Choroid plexus epithelial cell (primary cell): ENCODE measurements at places on chromosomes 5 and 9.

DNA sequence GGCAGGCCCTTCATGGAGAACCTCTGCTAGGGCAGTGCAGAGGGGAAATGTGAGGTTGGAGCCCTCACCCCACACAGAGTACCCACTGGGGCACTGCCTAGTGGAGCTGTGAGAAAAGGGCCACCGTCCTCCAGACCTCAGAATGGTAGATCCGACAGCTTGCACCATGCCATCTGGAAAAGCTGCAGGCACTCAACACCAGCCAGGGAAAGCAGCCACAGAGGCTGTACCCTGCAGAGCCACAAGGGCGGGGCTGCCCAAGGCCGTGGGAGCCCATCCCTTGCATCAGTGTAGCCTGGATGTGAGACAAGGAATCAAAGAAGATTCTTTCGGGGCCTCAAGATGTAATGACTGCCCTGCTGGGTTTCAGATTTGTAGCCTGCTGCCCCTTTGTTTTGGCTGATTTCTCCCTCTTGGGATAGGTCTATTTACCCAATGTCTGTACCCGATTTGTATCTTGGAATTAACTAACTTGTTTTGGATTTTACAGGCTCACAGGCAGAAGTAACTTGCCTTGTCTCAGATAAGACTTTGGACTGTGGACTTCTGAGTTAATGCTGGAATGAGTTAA is 16.6 kb upstream of the ZDHHC11 start:
- DNase-seq = no peak

GRCh38 chr5:56739990-56740389 is 75.4 kb upstream of the MAP3K1 start:
- peak; percentile 30 for DNase-seq

DNA sequence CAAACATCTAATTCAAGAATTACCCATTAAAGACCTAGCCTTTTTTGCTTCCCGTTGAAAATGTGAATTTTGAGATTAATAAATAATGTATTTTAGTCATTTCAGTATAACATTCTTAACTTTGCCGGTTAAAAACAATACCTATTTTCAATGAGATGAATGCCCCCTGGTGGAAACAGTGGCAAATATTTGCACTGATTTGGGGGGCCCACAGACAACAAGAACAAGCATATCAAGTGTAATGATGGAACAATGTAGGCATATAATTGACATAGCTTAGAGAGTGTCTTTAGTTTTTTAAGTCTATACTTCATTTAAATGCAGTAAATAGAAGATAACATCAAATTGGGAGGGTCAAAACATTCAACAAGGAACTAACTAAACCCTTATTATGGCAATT is 111.9 kb downstream of the NTRK2 start:
- DNase-seq = peak; percentile 14

- DNase-seq = peak; percentile 95
These were observed 34.0 kb upstream of the NCS1 start for GRCh38 chr9:130138171-130138653.

- DNase-seq = no peak
These were observed 176.3 kb upstream of the PPP1R26 start for GRCh38 chr9:135303280-135303647.

- DNase-seq = no peak
These were observed 2.0 kb upstream of the MEIKIN start for GRCh38 chr5:131947445-131947844.

GRCh38 chr9:138066049-138066448 is 188.5 kb downstream of the CACNA1B start:
- DNase-seq = no peak

DNA sequence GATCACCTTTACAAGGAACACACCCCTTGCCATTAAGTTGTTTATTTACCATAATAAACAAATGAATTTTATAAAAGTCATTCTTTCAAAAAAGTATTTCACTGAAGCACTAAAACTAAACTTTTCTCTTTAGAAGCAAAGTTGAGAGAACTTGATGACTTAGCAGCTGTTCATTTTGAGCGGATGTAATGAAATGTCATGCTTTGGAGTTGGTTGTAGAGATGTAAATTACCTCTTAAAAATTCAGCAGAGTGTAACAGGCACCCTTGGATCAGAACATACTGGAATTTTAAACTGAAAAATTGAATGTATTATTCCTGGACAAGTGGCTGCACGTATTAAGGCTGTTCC is 617.2 kb downstream of the PDE4D start:
- no peak for DNase-seq

DNA sequence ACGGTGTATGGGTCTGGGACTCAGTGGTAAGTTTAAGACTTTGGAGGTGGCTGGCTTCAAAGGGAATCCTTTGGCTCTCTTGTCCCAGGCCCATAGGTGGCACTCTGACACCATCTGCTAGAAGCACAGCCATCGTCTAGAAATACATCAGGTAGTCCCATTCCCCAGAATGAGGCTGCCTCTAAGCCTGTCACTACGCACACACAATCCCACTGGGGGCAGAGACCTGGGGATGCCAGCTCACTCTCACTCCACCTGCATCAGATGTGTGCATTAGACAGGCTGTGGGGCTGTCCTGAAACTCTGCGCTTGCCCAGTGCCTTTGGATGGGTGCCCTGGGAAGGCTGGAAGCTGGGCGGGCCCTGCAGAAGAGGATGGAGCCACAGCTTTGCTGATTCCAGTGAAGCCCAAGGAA is 127.5 kb upstream of the PANK3 start:
- peak; percentile 64 for DNase-seq

DNA sequence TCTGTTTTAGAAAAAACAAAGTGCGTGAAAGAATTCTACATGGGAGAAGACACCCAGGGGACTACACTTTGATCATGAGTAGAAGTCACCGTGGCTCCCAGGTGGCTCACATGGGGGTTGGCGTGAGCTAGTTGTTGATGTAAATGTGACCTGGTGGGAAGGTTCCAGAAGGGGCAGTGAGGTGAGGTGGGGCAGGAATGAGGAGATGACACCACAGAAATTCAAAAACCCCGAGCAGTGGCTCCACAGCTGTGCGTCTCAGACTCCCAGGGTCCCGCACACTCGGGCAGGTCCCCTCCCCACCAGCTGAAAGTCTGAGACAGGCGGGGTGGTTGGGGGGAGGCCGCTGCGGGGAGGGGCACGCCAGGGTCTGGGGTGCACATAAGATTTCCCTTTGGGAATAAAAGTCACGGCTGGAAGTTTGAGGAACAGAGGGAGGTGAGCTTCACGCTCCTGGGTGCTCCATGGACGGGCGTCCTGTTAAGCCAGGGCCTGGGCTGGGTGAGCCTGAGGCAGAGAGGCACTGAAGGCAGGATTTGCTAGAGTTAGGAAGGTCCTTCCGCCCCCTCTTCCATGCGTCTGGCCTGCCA is 29.9 kb downstream of the GLT6D1 start:
- no peak for DNase-seq

- peak; percentile 95 for DNase-seq
These were observed 117.2 kb upstream of the TBCA start for GRCh38 chr5:77893225-77893860.

DNA sequence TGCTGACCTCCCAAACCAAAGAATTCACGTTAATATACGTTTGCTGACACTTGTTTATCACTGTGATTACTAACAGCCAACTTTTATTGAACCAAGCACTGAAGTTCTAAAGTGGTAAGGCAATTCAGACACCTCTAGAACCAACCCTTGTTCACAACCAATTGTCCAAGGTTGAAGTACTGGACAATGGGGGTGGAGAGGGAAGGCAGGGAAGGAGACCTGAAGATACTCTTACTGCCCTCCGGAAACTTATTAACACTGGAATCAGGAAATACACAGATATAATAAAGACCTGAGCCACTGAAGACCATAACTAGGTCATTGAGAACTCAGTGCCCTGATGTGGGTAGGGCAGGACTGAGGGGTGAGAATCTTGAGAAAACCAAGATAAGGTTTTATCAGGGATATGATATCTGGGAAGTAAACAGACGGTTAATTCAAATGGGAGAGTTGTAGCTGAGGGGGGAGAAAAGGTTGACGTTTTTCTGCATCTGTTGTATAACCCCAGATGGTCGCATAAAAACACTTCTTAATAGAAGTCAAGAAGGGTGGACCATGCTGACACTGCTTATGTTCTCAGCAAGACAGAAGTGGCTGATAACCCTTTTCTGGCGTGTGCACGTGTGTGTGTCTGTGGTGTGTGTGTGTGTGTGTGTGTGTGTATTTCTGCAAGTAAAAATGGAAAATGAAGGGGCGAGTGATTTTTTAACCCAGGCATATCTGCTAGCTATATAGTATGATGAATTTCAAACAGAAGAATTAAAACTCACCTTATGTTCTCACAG is 125.9 kb downstream of the LHFPL2 start:
- DNase-seq = no peak

- no peak for DNase-seq
These were observed 72.7 kb downstream of the SMIM23 start for GRCh38 chr5:171858303-171858702.

DNA sequence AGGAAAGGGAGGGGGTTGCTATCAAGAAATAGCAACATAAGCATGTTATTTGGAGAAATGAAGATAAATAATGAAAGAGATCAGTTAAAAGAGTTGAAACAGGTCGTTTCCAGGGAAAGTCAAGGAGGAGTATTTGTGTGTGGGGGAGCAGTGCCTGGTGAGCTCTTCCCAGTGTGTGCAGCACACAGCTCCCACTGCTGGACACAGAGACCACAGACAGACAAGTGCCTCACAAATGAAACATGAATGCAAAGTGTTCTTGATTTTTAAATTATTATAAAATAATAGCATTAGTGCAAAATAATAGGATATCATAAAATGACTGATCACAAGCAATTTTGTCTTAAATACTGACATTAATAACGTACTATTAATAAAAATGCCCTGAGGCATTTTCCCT is 40.8 kb downstream of the LIFR start:
- DNase-seq = peak; percentile 77

GRCh38 chr9:91820949-91821880 is 128.8 kb downstream of the ROR2 start:
- DNase-seq = no peak

DNA sequence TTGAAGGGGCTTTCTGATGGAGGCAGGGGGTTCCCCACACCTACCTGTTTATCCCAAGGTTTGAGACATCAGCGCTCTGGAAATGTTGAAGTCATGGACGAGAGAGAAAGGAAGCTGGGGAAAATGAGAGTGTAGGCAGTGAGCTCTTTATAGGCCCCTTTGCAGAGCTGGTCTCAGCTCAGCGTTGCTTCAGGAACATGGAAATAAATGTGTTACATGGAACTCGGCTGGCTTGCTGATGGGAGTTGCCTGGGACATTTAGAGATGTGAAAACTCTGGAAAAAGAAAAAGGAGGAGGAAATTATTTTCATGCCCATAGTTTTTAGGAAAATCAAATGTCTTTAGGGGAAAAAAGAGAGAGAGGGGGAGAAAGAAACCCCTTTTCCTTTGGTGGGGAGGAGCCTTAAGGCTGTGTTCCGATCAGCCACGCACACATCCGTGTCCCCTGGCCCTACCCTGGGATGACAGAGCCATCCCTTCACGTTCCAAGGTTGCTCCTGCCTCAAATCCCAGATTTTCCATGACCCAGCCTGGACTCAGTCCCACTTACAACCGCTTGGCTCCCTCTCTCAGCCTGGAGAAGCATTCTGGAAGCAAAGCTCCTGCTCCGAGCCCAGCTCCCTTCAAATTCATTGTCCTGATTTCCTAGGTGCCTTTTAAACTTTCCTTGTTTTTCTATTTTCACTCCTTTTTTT is 78.3 kb downstream of the COL27A1 start:
- no peak for DNase-seq

DNA sequence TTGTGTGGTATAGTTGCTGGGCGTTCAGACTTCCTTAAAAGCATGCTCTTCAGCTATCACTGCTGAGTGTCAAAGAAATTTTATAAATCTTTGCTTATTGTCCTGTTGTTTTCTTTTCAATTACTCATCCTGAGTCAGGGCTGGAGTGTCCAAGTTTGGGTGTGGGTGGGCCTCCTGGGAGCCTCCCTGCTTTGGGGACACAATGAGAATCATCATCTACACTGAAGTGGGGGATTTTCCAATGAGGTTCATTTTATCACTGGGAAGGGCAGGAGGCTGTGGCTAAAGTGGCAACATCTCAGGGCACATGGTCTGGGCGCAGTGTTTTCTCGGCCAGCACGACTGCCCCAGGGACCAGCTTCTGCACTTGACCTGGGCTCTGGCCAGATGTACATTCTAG is 19.5 kb downstream of the GFPT2 start:
- peak; percentile 48 for DNase-seq

GRCh38 chr9:75844321-75844720 is 46.2 kb upstream of the PCSK5 start:
- DNase-seq = no peak

GRCh38 chr5:135253601-135254178 is 145.3 kb downstream of the MACROH2A1 start:
- DNase-seq = no peak
